Right hindlimb (tissue), 1 donor: ENCODE measurements at places on chromosomes 12 and 14.

GRCh38 chr12:28456934-28457710 is 266.9 kb downstream of the CCDC91 start:
- no peak for DNase-seq

GRCh38 chr14:68222154-68222553 is 402.6 kb downstream of the RAD51B start:
- no peak for DNase-seq

GRCh38 chr12:3035815-3036702 is 41.1 kb upstream of the TSPAN9 start:
- DNase-seq: no peak

GRCh38 chr12:24012528-24012927 is 63.1 kb upstream of the SOX5 start:
- DNase-seq: no peak
